ENCODE measurements at places on chromosomes 1 and 21. TPM values are rescaled to one million over a fixed set of nuclear protein-coding genes. Genes with fewer than 3 reads are reported as not detected.

The S100A16 gene
- polyA plus RNA-seq = not detected

DNA sequence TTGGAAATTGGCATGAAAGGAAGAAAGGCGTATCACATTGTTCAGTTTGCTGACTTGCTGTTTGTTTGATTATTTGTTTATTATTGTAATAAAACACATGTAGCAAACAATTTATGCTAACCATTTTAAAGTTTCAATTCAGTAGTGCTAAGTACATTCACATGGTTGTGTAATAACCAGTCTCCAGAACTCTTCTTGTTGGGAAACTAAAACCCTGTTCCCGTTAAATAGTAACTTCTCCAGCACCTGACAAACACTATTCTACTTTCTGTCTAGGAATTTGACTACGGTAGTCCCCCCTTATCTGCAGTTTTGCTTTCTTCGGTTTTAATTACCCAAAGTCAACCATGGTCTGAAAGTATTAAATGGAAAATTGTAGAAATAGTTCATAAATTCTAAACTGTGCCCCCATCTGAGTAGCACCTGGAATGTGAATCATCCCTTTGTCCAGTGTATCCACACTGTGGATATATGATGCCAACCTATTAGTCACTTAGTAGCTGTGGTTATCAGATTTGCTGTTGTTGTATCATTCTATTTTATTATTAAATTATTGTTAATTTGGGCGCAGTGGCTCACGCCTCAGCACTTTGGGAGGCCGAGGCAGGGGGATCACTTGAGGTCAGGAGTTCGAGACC lies 5.5 kb downstream of the MORC3 start:
- no peak for DNase-seq

GRCh38 chr1:213982672-213983492 lies 4.9 kb upstream of the PROX1 start:
- DNase-seq = no peak

The NTRK1 gene
- polyA plus RNA-seq = not detected

The DYNLT5 gene
- not detected for polyA plus RNA-seq

The OBSCN gene
- 0.13 TPM for polyA plus RNA-seq

The DCST1 gene
- not detected for polyA plus RNA-seq

DNA sequence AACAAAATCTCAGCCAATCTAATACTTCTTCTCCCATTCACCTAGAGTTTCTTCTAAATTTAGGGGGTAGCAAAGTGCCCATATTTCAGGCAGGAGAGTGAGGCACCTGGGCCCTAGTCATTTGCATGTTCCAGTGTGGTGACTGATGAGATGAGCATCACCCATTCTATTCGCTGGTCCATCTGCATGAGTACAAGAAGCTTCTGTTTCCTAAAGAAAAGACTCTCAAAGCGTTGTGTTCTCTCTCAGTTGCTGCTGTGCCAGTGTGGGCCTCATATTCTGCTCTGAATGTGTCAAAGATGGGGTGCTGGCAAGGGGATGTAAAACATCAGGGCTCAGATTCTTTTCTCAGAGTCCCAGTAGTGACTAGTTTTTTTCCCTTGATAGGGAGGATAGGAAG lies 16.1 kb upstream of the DPYD start:
- no peak for DNase-seq

The CHIA gene
- not detected for polyA plus RNA-seq

- no peak for DNase-seq
These were observed 103.5 kb upstream of the ST6GALNAC5 start for GRCh38 chr1:76763738-76764137.

- DNase-seq = no peak
These were observed 414 bp downstream of the TMEM51 start for GRCh38 chr1:15153842-15154479.

The CYP4X1 gene
- not detected for polyA plus RNA-seq

DNA sequence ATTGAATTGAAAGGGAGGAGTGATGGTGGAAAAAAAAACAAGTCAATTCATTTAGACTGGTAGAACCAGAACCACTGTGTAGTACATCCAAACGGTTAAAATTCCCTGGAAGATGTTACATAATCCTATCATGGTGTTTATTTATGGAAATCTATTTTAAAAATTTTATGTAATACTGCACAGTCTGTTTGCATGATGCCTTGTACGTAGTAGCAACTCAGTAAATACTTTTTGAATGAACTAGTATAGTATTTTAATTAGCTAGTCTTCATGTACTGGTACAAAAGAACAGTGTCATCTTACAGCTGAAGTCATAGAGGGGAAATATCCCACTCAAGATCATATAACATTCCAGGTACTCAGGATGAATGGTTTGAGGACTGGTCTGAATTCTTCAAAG lies 27.0 kb upstream of the IER5 start:
- no peak for DNase-seq

- DNase-seq = no peak
These were observed 28.6 kb downstream of the NRIP1 start for GRCh38 chr21:15036189-15036588.

GRCh38 chr1:234369784-234370183 lies 3.5 kb upstream of the COA6 start:
- no peak for DNase-seq

DNA sequence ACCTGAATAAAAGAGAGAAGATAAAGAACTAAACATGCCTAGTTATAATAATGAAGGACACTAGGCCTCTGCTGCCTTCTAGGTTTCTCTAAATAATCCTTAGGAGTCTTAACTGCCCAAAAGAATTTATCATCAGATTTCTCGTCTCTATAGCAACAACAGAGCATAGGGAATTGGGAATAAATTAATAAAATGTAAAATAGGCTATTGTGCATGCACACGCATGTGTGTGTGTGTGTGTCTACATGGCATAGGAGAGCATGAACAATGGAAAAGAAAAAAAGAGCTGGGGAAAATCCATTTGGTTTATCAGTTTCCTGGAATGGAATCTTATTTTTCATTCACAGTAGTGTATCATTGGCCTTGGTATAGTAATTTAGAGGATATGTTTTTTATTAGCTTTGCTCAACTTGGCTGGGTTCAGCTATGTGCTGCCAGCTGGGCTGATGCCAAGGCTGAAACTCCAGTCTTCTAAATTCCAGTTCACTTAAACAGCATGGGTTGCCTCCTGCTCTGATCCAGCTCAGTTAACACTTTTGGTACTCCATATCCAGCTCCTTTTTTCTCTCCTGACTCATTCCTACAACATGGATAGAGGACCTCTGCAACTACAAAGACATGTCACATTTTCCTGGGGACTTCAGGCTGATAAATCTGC lies 80.6 kb upstream of the SLFNL1 start:
- no peak for DNase-seq

DNA sequence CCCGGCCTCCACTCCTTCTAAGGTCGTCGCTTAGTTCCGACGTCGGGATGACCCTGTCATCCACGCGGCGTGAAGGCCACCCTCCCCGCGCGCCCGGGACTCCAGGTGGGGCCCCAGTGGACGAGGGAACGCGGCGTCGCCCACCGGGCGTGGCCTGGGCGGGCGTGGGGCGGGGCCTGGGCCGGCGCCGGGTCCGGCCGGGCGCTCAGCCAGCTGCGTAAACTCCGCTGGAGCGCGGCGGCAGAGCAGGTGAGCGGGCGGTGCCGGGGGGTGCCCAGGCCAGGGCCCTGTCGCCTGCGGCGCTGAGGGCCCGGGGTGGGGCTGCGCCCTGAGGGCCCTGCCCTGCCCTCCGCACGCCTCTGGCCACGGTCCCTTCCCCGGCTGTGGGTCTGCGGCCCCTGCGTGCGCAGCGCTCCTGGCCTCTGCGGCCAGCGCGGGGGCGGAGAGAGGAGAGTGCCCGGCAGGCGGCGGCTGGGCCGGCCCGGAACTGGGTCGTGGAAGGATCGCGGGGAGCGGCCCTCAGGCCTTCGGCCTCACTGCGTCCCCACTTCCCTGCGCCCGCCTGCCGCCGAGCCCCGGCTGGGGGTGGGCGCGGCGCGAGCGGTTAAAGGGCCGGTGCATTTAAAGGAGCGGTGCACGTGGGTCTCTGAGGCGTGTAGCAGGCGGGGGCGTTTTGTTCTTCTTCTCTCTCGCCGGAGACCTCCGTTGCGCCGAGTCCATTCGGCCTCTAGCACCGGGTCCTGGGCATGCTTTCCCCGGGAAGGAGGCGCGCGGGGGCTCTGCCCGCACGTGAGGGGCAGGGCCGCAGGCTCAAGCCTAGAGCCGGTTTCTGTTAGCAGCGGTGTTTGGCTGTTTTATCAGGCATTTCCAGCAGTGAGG lies at the start of gene PSEN2:
TSS of gene PSEN2 (plus strand) at position 216 of the 879 bp plus-strand sequence. CDS start 11,292 bp downstream, outside the sequence.
- DNase-seq = peak; percentile 41

- no peak for DNase-seq
These were observed 5.6 kb downstream of the SLC5A9 start for GRCh38 chr1:48228156-48228555.

- no peak for DNase-seq
These were observed 485.5 kb downstream of the DISC1 start for GRCh38 chr1:232112076-232112475.

The CRP gene
- not detected for polyA plus RNA-seq

The CAPN8 gene
- 0.65 TPM for polyA plus RNA-seq

DNA sequence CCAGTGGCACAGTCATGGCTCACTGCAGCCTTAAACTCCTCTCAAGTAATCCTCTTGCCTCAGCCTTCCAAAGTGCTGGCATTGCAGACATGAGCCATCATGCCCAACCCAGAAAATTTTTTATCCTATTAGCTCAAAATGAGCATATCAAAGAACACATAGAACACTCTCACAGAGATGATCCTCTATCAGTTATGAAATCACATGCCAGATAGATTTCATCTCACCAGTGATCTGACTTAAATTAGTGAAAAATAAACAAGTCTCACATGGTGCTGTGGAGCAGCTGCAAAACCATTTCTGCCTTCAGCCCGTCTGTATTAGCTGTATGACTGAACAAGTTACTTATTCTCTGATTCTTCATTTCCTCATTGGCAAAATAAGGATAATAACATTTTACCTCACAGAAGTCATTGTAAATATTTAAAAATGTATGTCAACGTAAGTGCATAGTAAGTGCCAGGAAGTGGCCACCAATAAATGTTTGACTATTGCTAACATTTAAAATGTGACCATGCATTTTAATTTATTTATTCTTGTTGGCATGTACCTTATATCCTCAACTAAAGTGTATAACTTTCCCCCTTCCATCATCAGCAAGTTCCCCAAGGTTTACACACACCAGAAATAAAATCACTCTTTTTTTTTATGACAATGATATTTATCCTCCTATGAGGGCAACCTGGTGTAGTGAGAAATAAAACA lies 29.0 kb upstream of the SLC19A2 start:
- DNase-seq = no peak

DNA sequence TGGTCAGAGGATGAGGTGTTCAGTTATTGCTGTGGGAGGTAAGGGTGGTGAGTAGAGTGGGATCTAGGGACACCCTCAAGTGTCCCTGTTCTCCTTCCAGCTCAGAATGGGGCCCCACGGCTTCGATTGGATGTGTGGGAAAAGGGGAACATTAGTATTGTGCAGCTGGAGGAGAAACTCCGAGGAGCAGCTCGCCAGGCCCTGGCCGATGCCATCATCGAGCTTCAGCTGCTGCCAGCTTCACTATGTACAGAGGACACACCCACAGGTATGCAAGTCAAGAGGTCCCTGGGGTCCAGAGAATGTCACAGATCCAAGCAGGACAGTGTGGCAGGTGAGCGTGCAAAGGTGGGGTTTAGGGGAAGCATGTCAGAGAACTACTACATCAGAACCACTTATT lies 13.9 kb downstream of the HYI start:
- no peak for DNase-seq

The PLA2G2D gene
- not detected for polyA plus RNA-seq

The CLCA1 gene
- not detected for polyA plus RNA-seq

The COL9A2 gene
- polyA plus RNA-seq = 0.26 TPM

GRCh38 chr1:159030877-159031447 lies 21.3 kb downstream of the IFI16 start:
- no peak for DNase-seq
